Activated CD4-positive, alpha-beta T cell treated with anti-CD3 and anti-CD28 coated beads for 36 hours (primary cell): ENCODE measurements at places on chromosomes 1 and 21. TPM values are rescaled to one million over a fixed set of nuclear protein-coding genes. Genes with fewer than 3 reads are reported as not detected.
A peak's percentile ranks its signal among the peaks of the same experiment; 100 is the strongest.

- DNase-seq, result no peak
Observed at GRCh38 chr1:160420881-160421842, 20.8 kb downstream of the VANGL2 start.

- no peak for DNase-seq
Observed at GRCh38 chr1:106366627-106367319, 689.7 kb upstream of the PRMT6 start.

GRCh38 chr1:55539652-55540512 is 324.7 kb upstream of the USP24 start:
- DNase-seq, result no peak

GRCh38 chr1:61318319-61319125 is 236.2 kb downstream of the NFIA start:
- peak; percentile 46 for DNase-seq

GRCh38 chr1:222126052-222126451 is 384.2 kb upstream of the DUSP10 start:
- no peak for DNase-seq

- peak; percentile 55 for DNase-seq
Observed at GRCh38 chr1:109239409-109240068, 9.8 kb upstream of the CELSR2 start.

- peak; percentile 85 for DNase-seq
Observed at GRCh38 chr21:33229784-33230544, at the start of gene IFNAR2. TSS of gene IFNAR2 (plus strand) at chr21:33229938. CDS start at chr21:33241923, 11,985 bp downstream.

The VHLL gene
- 0.28 TPM for total RNA-seq

The B4GALT2 gene
- 35.3 TPM for total RNA-seq

The DDR2 gene
- total RNA-seq, result 0.23 TPM
